ENCODE measurements at places on chromosomes 4 and X. TPM values are rescaled to one million over a fixed set of nuclear protein-coding genes. Genes with fewer than 3 reads are reported as not detected.

DNA sequence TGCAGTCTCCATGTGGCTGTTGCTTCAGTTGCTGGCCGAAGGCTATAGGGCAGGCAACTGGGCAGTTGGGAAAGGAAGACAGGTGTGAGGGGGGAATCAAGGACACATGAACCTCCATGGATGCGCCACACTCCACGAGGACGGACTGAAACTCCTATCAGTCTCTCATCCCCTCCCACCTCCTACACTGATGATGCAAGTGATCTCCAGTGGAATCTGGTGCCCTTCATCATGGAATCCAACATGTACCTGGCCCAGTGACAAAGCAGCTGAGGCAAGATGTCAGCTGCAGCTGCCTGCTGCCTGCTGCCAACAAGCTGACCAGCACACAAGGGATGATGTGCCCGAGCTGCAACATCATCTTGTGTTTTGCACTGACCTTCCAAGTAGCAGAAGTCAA, 26.0 kb upstream of the MGST2 start:
- no peaks in the 10 kb centered on the region for H3K36me3 ChIP-seq
- H3K27ac ChIP-seq, result no peak overlapping the region
- DNase-seq, result no peak
- H3K4me1 ChIP-seq, result no peaks in the 10 kb centered on the region
- no peaks in the 10 kb centered on the region for H3K27me3 ChIP-seq

MAGEC1 gene
- not detected for polyA plus RNA-seq

- no peaks in the 10 kb centered on the region for H3K36me3 ChIP-seq
- no peaks in the 10 kb centered on the region for H3K27me3 ChIP-seq
- no peak for DNase-seq
- H3K27ac ChIP-seq, result no peak overlapping the region
- peaks cover 5% of the 10 kb centered on the region for H3K4me1 ChIP-seq
Observed at GRCh38 chr4:150962245-150962644, 52.8 kb downstream of the LRBA start.

DNA sequence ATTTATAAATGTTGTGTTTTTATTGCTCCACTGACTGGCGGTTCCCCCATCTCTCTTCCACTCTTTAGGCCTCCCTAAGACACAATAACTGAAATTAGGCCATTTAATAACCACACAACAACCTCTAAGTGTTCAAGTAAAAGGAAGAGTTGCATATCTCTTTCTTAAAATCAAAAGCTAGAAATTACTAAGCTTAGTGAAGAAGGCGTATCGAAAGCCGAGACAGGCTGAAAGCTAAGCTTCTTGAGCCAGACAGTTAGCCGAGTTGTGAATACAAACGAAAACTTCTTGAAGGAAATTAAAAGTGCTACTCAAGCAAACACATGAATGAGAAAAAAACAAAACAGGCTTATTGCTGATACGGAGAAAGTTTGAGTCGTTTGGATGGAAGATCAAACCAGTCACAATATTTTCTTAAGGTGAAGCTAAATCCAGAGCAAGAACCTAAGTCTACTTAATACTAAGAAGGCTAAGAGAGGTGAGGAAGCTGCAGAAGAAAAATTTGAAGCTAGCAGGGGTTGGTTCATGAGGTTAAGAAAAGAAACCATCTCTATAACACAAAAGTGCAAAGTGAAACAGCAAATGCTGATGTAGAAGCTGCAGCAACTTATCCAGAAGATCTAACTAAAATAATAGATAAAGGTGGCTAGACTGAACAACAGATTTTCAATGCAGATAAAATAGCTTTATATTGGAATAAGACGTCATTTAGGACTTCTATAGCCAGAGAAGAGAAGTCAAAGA, 194.0 kb upstream of the TTC29 start:
- DNase-seq, result no peak
- peaks cover 9% of the 10 kb centered on the region for H3K4me1 ChIP-seq
- no peak overlapping the region for H3K4me3 ChIP-seq
- no peak overlapping the region for H3K27ac ChIP-seq
- no peaks in the 10 kb centered on the region for H3K27me3 ChIP-seq

DNA sequence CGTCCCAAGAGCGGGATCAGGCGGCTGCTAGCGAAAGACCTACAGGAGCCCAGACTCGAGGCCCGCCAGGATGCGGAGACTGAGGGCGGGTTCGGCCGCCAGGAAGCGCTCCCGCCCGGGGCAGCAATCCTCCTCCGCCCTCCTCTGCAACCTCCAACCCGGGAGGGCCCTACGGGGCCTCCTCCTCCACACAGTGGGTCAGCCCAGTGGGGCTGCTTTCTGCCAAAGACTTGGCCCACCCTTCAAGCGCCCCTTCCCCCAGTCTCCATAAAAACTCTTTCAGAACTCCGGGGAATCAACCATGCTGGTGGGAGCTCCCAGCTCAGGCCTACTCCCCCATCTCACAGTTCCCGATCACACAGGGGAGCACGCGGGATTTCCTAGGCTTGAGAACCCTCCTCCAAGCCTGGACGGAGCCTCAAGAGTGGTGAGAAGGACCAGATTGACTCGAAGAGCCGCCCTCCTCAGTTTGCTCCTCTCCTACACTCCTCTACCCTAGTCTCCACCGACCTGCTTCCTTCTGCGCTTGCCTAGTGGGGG, 77.5 kb downstream of the RLIM start:
- no peaks in the 10 kb centered on the region for H3K4me1 ChIP-seq
- H3K4me3 ChIP-seq, result peak overlapping the region; percentile 37
- DNase-seq, result peak; percentile 52
- H3K36me3 ChIP-seq, result no peaks in the 10 kb centered on the region
- peak overlapping the region; percentile 79 for H3K27ac ChIP-seq

DNA sequence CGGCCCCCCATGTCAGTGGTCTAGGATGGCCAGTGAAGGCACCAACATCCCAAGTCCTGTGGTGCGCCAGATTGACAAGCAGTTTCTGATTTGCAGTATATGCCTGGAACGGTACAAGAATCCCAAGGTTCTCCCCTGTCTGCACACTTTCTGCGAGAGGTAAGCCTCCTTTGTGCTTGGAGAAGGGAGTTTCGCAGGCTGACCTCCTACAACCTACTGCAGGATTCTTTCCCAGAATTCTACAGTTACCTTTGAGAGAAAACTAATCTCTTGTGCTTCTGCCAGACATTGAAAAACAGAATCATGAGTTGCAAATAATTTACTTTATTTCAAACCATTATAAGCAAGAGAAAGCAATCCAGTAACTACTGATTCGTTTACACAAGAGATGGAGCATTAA, 66.1 kb downstream of the TRIM2 start:
- no peak overlapping the region for H3K4me3 ChIP-seq
- peaks cover 5% of the 10 kb centered on the region for H3K4me1 ChIP-seq
- no peaks in the 10 kb centered on the region for H3K36me3 ChIP-seq
- no peak for DNase-seq
- no peak overlapping the region for H3K27ac ChIP-seq

DNA sequence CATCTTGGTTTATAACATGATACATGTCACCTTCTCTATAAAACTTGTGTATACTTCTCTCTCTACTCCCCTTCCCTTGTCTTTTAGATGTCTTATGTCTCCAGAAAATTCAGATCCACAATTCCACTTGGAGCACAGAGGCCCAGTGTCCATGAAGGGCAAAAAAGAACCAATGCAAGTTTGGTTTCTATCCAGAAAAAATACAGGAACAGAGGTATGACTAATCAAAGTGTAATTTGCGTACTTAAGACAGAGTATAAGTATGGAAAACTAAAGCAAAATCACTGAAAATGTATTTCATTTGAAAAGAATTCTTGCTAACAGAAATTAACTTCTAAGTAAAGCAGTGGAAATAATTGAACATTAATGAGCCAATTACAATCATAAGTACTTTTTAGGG, 46.2 kb downstream of the GUCY1B1 start:
- no peak for DNase-seq
- no peaks in the 10 kb centered on the region for H3K27me3 ChIP-seq
- no peak overlapping the region for H3K4me3 ChIP-seq
- H3K4me1 ChIP-seq, result no peaks in the 10 kb centered on the region
- no peaks in the 10 kb centered on the region for H3K36me3 ChIP-seq
